HuH-7 (cell line): ENCODE measurements at places on chromosomes 3 and 15.

GRCh38 chr3:52516509-52517195 lies 17.0 kb downstream of the NT5DC2 start:
- no peak for DNase-seq

- DNase-seq: no peak
These were observed 307.4 kb downstream of the NTRK3 start for GRCh38 chr15:87949151-87949574.

GRCh38 chr15:51223771-51224229 lies 114.6 kb downstream of the CYP19A1 start:
- DNase-seq: no peak

DNA sequence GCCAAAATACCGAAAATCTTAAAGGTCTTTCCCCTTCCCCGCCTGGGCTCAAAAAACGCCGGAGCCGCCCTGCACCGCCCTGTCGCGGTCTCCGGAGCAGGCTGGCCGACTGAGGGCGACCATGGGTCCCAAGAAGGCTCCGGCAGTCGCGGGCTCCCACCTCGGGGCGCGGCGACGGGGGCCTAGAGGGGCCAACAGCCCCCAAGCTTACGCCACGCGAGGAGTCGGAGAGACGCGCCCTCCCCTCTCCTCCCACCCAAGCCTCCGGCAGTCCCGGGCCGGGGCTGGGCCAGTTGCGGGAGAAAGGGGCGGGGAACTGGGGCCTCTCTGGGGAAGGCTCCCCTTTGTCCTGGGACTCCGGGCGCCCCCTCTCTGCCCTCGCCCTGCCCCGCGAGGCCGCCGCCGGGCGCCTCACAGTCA lies 69.2 kb downstream of the GOLGA8B start:
- DNase-seq: peak; percentile 18

GRCh38 chr3:37779289-37780152 lies 82.2 kb upstream of the CTDSPL start:
- peak; percentile 76 for DNase-seq

DNA sequence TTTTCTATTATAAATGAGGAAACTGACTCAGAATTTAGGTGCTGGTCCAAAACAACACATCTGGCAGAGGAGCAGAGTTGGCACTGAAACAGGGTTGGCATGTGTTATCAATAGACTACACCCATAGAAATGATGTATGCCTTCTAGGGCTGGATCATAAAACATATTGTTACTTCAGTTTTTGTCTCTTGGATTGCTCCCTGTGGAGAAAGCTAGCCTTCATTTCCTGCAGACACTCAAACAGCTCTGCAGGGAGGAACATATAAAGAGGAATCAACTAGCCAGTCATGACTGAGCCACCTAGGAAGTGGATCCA lies 507 bp upstream of the MRPL3 start:
- DNase-seq: no peak

- DNase-seq: no peak
These were observed 54.9 kb downstream of the TMED3 start for GRCh38 chr15:79365765-79366164.

GRCh38 chr3:13254028-13254951 lies 165.8 kb downstream of the NUP210 start:
- DNase-seq: no peak

GRCh38 chr15:74808840-74809229 lies 3.8 kb upstream of the LMAN1L start:
- peak; percentile 72 for DNase-seq

- DNase-seq: no peak
These were observed 11.1 kb upstream of the MBNL1 start for GRCh38 chr3:152257563-152258035.

- DNase-seq: no peak
These were observed 38.6 kb downstream of the ZBTB11 start for GRCh38 chr3:101638261-101638745.

GRCh38 chr15:25721605-25721955 lies 141.5 kb downstream of the ATP10A start:
- no peak for DNase-seq

- DNase-seq: no peak
These were observed 40.9 kb upstream of the GOLGA8J start for GRCh38 chr15:30041868-30042267.

DNA sequence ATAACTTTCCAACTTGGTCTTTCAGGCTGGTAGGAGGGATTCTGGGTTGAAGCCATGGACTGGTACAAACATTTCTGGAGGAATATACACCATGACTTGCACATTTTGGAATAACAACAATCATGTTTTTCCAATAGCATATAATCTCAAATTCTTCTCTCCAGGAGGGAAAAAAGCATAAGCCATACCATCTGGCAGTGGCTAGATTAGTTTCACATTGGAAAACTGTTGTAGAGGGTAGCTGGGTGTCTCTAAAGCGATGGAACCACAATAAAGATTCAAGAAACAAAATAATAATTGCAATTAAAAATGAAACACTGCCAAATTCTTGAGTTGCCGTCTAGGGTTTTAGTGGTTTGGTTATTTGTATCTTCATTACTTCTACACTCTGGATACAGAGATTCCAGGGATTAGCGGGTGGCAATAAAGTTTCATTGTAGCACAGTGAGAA lies 278.5 kb upstream of the RASGRP1 start:
- DNase-seq: no peak

DNA sequence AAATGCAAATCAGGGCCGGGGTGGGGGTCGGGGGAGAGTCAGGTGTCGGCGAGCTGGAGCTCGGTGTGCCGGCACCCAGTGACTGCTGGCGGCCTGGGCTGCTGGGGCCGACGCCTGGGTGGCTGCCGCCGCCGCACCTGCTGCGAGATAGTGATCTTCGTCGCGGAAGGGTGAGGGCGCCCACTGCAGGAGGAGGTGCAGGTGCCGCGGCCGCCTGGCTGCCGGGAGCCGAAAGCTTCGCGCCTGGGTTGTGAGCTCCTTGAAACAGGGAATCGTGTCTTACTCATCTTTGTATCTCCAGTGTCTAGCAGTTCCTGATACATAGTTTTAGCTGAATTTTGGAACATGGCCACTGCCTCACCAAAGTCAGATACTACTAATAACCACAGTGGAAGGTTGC lies 64.0 kb upstream of the CPOX start:
- peak; percentile 62 for DNase-seq

DNA sequence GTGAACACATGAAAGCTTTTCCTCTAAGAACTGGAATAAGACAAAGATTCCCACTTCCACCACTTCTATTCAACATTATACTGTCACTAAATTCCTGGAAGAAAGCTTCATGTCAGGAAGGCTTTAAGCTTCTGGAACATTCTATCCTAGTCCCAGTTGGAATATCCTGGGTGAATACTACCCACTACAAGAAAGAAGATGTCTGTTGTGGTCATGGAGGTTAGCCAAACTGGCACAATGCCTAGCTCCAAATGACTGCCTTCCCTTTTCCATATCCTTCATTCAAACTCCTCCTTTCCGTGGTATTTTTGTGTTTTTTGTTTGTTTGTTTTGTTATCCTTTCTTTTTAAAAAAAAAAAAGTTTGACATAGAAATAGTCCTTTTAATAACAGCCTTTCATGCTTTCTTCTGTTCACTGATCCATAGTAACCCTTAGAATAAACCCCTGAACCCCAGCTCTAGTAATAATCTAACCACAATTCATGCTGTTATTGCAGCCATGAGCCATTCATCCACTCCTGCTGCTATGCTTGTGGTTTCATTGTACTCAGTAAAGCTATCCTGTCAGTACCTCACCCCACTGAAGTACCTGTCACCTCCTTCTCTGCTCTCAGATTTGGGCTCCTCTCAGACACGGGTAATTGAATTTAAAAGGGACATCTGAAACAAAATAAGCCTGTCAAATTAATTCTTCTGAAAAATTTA lies 447.5 kb downstream of the IGSF11 start:
- no peak for DNase-seq

- no peak for DNase-seq
These were observed 116.3 kb downstream of the MEX3B start for GRCh38 chr15:81929557-81929956.

DNA sequence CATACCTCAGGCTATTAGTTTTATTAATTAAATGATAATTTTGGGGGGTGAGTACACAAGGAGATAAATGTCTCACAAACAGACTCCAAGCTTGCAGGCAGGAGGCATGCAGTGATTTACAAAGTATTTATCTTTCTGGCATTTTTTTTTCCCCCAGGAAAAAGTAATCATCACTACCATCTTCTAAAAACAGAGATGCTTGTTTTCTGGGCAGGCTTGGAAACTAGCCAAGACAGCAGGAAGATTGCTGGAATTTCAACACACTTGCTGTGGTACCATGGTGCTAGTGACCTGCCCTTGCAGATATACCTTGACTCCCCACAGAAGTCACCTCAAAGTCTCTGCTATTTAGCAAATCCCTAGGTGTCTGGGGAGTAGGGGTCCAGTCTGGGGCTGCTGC lies 732.8 kb upstream of the CFAP20DC start:
- DNase-seq: no peak

GRCh38 chr3:182735672-182736071 lies 57.6 kb upstream of the ATP11B start:
- DNase-seq: no peak

GRCh38 chr15:48688493-48688892 lies 43.0 kb upstream of the FBN1 start:
- no peak for DNase-seq

DNA sequence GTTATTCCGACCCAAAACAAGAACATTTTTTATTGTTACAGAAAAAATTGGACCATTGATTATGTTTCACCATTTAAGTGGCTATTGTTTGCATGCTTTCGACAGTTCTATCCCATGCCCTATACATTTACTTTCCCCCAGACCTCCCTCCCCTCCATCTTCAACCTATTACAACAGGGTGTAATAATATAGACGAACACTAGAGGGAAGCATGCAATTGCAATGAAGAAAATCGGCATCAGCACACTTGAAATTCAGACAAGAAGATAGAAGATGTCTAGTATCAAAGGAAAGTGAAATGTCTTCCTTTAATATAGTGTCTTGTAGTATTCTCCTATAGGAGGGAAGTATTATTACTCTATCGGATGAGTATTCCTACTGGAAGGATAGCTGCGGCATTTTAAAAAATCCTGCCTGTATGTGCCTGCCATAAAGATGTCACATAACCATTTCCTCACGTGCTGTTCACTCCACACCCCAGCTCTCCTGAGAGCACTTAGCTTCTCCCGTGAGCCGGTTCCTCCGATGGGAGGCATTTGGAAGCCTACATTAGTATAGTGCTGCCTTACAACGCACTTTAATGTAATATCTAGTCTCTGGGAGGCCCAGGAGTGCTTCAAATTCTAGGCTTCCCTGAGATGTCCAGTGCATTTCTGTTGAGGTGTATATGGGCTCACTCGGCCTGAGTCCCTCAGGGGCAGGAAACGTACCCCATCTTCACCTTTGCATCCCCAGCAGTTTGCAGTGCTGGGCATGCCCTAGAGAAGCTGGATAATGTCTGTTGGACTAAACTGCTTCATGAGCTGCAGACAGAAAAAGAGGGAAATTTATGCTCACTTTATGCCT lies 17.8 kb upstream of the ERICH6 start:
- DNase-seq: peak; percentile 40

DNA sequence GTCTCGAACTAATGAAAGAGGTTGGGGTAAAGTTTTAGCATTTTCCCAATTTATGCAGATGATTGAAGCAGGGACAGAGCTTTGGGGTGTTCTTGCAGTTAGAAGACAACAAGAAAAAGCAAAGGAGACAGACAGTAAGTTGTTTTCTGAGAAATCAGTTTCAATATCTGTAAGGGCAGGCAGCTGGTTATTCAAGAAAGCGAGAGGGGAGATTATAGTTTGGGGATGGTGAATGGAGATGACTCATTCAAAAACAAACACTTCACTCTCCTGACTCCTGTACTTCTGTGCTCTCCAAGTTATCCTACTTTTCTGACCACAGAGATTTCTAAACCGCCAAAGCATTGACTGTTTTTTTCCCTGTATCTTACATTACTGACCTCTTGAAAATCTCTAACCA lies 352.0 kb downstream of the GAP43 start:
- no peak for DNase-seq

GRCh38 chr15:79431636-79432344 lies at the start of gene MINAR1:
MINAR1 (plus strand) TSS chr15:79432336; CDS start chr15:79456148, 23,812 bp downstream.
- peak; percentile 82 for DNase-seq

DNA sequence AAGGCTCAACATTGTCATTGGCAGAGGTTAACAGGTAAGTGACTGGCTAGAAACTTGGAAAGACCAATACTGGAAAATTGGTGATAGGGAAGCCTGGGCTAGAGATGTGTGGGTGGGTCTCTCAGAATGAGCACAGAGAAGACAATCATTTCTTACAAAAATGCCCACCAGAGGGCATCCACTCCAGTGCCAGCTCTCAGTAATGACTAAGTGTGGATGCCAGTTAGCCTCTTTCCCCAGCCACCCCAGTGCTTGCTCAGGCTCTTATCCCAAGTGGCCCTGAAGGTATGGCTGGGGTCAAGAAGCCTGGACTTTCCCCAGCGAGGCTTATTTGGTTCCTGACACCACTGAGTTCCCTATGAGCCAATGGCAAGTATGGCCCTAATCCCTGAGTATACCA lies 115.9 kb upstream of the ST8SIA2 start:
- DNase-seq: no peak

DNA sequence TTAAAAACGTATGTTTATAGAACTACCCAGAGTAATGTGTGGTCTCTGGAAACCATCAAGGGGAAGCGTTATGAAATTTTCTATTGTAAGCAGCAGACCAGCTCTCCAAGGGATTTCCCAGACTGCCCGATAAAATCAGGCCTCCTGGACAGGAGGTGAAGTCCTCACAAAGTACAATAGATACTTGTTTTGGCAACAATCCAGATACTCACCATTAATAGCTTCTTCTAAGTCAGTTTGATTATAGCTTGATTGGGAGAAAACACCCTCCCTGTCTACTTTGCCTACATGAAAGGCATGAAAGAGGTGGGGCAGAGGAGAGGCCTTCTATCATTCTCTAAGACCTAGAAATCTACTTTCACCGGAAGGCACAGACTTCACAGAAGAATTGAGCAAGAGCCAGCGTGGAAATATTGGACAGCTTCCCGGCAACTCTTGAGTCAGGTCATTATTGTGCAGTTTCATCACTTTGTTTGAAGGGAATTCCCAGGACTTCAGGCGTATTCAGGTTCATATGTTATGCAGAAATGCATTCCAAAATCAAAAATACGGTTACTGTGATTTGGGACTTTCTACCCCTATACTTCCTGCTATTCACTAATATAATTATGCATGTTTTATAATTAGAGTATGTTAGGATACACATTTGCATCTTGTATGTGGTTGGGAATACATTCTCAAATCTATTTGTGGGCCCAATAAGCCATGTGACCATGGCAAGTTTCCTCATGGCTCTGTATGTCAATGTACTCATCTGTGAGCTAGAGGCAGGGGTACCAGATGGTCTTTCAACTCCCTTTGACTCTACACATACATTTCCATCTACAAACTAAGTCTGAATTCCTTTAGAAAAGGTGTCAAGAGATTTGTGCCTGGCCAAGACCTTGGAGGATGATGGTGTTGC lies 103.5 kb downstream of the CD47 start:
- peak; percentile 40 for DNase-seq

- no peak for DNase-seq
These were observed 238.7 kb downstream of the XXYLT1 start for GRCh38 chr3:195032106-195032759.
